ELF-1 (cell line): ENCODE measurements at places on chromosomes 3 and 15.

GRCh38 chr15:93201940-93202339 lies 112.9 kb upstream of the RGMA start:
- DNase-seq: no peak

DNA sequence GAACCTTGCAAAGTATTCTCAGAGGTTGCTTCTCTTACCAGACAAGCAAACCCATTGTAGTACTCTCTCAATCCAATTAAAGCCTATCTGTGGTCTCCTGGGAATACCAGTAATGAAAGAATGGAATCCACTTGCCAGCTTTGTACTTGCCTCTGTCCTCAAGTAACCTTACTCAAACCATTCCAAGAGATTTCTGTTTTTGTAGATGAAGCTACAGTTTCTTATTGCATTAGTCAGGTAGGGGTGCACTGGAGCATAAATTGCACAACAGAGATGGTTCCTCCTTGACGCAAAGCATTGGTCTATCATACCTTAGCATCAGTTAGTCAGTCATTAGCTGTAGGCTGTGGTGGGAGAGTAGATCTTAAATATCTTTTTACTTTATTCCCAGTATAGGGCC lies 52.9 kb downstream of the BTLA start:
- no peak for DNase-seq

DNA sequence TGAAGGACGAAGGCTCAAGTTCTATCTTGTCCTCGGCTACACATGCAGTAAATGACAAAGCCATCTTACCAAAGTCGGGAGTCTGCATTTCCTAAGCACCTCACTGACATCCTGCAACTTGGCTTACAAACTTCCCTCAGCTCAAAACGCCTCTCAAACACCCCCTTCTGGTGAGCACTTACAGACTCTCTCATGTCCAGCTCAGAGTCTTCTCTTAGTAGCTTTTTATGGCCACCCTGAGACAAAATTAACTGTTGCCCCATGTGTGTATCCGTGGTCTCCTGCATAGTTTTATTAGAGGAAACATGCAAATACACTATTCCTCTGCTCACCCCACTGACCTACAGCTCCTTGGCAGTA lies 819.7 kb downstream of the FHIT start:
- DNase-seq: peak; percentile 36

DNA sequence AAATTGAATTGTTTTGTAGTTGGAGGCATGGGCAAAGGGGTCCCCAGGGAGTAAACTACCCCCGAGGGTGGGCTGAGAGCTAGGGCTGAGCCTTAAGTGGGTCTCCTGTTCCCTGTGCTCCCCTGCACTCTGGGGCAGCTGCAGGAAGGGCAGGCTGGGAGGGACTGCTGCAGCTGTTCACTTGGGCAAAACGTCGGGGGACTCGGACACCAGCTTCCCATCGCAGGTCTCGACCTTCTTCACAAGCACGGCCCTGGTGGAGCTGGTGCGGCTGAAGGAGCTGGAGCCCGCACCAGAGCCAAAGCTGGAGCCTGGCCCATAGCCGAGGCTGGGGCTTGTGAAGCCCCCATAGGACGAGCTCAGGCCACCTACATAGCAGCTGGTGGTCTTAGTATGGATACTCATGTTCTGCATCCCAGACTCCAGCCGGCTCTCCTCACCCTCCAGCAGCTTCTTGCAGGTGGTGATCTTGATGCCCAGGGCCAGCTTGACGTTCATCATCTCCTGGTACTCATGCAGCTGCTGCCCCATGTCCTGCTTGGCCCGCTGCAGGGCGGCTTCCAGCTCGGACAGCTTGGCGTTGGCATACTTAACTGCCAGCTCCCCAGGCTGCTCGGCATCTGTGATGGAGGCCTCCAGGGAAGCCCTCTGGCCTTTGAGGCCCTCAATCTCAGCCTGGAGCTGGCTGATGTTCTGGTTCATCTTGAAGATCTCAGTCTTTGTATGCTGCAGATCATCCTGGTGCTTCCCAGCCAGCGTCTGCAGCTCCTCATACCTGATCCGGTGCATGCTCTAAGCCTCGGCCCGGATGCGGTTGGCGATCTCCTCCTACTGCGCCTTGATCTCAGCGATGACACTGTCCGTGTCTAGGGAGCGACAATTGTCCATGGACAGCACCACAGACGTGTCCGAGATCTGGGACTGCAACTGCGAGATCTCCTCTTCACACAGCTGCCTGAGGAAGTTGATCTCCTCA lies 423.5 kb upstream of the ARPP21 start:
- no peak for DNase-seq

- no peak for DNase-seq
Observed at GRCh38 chr3:128984596-128984995, 9.3 kb downstream of the CFAP92 start.

- DNase-seq: no peak
Observed at GRCh38 chr15:50906954-50907600, 1.4 kb upstream of the AP4E1 start.

DNA sequence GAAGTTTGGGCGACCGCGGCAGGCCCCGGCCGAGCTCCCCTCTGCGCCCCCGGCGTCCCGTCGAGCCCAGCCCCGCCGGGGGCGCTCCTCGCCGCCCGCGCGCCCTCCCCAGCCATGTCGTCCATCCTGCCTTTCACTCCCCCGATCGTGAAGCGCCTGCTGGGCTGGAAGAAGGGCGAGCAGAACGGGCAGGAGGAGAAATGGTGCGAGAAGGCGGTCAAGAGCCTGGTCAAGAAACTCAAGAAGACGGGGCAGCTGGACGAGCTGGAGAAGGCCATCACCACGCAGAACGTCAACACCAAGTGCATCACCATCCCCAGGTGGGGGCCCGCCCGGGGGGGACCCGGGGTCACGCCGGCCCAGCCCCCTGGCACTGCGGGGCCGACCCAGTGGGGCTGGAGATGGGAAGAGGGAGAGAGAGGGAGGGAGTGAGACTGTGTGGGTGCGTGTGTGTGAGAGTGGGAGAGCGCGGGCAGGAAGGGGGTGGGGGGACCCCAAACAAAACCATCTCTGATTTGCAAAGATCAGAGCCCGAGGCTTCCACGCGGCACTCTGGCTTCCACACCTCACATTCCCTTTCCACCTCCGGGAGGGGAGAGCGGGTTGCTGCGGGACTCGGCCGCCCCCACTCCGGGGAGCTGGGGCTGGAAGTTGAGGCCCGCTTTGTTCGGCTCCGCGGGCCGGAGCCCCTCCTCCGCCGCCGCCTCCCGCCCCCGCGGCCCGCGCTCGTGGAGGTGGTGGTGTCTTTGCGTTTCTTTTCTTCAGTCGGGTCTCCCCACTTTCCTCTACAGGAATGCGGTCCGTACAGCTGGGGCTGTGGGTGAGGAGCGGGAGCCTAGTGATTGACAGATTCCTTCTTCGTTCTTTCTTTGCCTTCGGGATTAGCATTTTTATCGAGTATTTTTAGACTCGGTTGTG lies 898 bp downstream of the SMAD3 start:
- no peak for DNase-seq

- no peak for DNase-seq
Observed at GRCh38 chr15:74854453-74855022, 11.6 kb upstream of the ULK3 start.

DNA sequence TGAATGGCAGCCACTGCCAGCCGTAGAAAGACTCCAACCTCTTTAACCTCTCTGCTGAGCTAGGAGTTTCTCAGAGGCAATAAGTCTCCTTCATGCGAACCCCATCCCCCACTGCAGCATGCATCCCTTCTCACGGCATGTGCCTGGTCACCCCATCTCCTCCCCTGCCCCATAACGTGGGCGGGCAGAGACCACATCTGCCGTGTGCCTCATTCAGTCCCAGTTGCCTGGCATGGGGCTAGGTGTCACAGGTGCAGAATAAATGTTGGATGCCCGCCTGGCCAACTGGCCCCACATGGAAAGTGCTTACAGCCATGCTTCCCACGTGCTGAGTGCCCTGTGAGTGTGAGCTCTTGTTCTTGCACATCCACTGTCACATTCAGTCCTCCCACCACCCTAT lies 43.5 kb upstream of the NTRK3 start:
- DNase-seq: no peak

DNA sequence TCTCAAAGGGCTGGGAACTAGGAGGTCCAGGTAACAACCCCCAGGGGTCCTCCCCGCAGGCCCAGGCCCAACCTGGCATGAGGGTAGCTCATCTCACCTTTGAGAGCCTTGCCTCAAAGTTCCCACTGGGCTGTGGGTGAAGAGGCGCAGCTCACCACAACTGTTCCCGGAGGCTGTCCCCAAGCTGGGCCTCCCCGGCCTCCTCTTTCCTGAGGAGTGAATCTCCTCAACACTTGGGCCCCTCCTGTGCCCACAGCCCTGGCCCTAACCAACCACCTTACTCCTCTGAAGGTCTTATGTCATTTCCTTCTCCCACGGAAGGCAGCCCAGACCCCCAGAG lies 27.5 kb upstream of the CORO2B start:
- DNase-seq: no peak

DNA sequence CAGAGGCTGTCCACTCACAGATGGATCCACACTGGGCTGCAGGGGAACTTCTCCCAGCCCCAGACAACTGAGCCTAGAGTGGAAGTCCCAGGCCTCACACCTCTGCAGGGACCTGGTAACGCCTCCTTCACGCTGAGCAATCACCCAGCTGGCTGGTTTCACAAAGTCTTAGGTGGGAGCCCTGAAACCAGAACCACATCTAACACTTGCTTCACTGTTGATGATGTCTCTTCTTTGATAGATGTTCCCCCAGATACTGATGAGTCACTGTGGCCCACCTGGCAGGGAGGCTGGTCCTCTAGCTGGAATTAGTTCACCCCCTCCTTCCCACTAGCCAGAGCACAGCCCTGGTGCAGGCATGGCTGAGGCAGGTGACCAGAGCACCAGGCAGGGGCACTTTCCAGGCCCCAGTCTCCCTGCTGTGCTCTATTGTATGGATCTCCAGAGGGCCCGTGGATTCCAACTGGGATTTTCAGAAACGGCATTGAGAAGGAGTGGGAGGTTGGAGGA lies 33.5 kb downstream of the MYL3 start:
- DNase-seq: no peak

DNA sequence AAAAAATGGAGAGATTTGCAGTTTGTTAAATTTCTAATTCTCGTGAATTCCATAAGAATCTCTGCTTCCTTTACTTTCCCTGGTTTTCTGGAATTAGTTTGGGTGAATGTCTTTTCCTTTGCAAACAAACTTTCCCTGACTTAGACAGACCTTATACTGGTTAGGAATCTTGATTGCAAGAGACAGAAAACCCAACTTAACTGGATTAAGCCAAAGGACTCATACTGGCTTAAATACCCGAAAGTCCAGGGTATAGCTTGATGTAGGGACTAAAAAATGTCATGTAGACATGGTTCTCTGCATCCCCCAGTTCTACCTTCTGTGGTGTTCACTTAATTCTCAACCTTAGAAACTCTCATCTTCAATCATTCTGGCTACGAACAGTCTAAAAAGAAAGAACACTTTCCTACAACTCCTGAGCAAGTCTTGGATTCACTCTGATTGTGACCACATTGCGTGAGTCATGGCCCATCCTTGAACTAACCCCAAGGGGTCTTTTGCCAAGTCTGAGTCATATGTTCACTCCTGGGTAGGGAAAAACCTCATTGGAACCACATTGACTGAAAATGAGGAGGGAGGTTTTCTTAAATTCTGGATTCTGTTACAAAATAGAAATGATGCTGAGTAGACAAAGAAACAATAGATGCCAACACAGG lies 136.0 kb upstream of the DAZL start:
- DNase-seq: no peak

- peak; percentile 78 for DNase-seq
Observed at GRCh38 chr3:13896473-13897154, 16.7 kb upstream of the WNT7A start.

DNA sequence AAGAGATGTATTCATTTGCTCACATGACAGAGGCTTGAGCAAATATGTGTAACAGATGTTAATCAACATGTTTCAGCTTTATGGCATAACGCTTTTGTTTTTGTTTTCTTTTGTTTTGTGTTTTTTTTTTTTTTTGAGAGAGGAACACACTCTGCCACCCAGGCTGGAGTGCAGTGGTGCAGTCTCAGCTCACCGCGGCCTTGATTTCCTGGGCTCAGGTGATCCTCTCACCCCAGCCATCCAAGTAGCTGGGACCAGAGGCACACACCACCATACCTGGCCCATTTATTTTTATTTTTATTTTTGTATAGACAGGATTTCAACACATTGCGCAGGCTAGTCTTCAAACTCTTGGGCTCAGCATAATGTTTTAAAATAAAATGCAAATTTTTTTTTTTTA lies 1504.4 kb upstream of the CADM2 start:
- DNase-seq: no peak

- DNase-seq: no peak
Observed at GRCh38 chr3:128623762-128624176, 26.8 kb downstream of the RPN1 start.

- no peak for DNase-seq
Observed at GRCh38 chr3:196971094-196971698, 2.6 kb upstream of the PIGZ start.

DNA sequence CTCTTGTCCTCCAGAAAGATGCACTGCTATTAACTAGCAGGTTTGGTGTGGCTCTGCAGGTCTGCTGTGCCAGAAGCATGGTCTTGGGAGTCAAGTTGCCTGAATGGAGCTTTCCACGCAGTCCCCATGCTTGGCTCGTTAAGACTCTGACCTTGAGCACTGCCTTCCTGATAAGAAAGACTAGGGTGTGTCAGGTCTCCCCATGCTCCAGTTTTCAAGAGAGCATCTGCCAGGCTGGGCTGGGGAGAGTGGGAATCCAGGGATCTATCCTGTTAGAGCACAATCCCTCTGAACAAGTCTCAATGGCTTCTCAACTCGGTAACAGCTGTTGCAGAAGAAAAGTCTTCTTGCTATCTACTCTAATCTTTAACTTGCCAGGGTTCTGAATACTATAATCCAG lies 98.2 kb downstream of the TJP1 start:
- DNase-seq: no peak

DNA sequence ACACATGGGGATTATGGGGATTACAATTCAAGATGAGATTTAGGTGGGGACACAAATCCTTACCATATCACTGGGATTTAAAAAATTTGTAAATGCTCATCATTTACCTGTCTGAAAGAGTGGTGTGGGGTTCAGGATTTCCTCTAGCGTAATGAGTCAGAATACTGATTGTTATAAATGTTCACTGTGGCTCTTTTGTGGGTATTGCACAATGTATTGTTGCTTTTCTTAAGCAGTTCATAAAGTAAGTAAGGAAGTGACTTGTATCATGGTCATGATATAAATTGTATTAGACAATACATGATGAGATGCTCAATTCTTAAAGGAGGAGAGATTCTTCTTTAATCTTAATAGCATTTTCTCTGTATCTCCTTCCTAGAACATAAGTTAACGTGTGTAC lies 262.1 kb downstream of the CNTN4 start:
- DNase-seq: no peak

DNA sequence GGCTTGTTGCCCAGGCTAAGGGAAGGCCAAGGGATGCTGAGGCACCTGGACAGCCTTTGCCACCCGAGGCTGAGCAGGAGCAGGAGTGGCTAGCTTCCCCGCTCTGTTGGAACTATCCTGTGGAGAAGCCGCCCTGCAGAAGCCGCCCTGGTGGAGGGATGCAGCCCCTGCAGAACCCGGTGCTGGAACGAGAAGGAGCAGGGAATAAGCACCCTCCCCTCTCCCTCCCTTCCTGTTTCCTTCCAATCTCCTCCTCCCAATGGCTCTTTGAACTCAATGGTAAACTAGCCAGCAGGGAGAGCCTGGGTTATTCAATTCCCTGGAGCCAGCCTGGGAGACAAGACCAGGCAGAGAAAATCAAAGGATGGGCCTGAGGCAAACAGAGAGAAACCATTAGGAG lies 11.8 kb upstream of the HRG start:
- peak; percentile 87 for DNase-seq
